Right renal pelvis (tissue), 4 donors: ENCODE measurements at places on chromosomes 2 and 18. TPM values are rescaled to one million over a fixed set of nuclear protein-coding genes. Genes with fewer than 3 reads are reported as not detected.

Gene ALLC
- not detected for polyA plus RNA-seq

Gene FAM124B
- polyA plus RNA-seq: 2.8 TPM

Gene ALK
- 0.11 TPM for polyA plus RNA-seq

Gene MAP2
- 30.0 TPM for polyA plus RNA-seq

Gene MERTK
- polyA plus RNA-seq: 22.2 TPM

Gene KRCC1
- polyA plus RNA-seq: 63.1 TPM

Gene RGPD3
- 0.51 TPM for polyA plus RNA-seq

Gene HOXD1
- 13.2 TPM for polyA plus RNA-seq

Gene COLEC12
- 30.0 TPM for polyA plus RNA-seq

Gene PCARE
- polyA plus RNA-seq: 0.40 TPM

Gene KCNG2
- polyA plus RNA-seq: 0.15 TPM

Gene AGFG1
- 70.8 TPM for polyA plus RNA-seq

Gene DNAH6
- 2.4 TPM for polyA plus RNA-seq

Gene DES
- 6.8 TPM for polyA plus RNA-seq

Gene UGT1A5
- polyA plus RNA-seq: not detected

Gene EMILIN1
- 95.1 TPM for polyA plus RNA-seq

GRCh38 chr2:112864072-112864471, 27.5 kb upstream of the IL1B start:
- DNase-seq: no peak

- no peak for DNase-seq
These were observed 115.5 kb downstream of the LAMA1 start for GRCh38 chr18:7002107-7002506.

GRCh38 chr2:55581435-55581834, 36.0 kb downstream of the PPP4R3B start:
- no peak for DNase-seq

DNA sequence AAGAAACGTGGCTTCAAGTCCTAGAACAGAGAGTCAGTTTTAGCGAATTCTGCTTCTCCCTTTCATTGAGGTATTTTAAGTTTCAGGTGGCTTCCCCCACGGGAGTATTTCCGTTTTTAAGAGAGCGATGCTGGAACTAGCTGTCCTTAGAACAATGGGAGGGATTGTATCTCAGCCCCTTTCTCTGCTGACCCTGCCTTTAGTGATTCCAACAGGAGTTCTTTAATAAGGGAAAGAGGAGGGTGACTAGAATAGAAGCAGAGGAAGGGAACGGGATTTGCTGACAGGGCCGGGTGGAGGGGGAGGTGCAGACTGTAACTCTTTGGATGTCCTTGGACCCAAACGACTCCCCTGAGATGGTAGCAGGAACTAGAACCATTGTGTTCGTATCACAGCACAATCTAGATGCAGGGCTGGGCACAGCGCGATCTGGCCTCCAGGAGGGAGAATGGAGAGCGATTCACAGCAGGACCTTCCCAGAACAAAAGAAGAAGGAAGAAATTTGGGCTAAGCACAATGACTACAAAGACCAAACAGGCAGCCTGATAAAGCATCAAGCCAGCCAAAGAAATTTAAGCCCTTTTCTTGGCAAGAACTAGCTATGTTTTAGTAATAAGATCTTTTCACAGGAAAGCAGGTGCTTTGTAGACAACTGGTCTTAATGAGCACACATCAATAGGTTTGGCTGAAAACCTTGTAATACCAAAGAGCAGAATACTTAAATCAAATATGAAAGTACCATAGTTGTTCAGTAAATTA, 15.8 kb upstream of the RTTN start:
- DNase-seq: no peak

GRCh38 chr18:77853859-77854258, 604.2 kb downstream of the GALR1 start:
- DNase-seq: no peak

- no peak for DNase-seq
These were observed 107.7 kb downstream of the SCG2 start for GRCh38 chr2:223494496-223494895.

DNA sequence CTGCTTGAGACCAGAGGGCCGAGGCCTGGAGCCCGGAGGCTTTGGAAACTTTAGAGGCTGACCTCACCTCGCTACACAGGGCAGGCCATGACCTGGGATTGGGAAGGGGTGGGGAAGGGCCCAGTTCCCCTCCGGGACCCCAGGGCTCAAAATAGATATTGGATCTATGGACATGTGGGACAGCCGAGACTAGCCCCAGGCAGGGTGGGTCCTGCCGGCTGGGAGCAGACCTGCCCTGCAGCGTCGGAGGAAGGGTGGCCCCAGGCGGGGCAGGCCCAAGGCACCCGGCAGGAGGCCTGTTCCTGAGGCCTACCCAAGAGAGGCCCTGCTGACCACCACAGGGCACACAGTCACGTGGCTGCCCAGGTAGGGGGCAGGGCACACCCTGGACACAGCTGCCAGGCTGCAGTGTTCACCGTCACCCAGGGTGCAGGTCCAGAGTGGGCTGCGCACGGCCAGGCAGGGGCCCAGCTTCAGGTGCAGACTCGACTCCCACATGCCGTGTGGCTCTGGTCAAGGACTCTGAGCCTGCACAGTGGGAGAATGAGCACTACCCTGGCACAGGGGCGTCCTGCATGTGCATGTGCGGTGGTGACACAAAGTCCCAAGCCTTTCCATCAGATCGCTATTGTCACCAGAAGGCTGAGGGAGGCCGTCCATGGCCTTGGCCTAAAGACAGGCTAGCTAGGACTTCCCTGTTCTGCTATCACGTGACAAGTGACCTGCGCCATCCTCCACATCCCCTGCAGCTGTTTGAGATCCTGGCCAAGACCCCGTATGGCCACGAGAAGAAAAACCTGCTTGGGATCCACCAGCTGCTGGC, 13.2 kb downstream of the ANO7 start:
- DNase-seq: no peak

GRCh38 chr2:56099963-56100362, 83.8 kb upstream of the CCDC85A start:
- no peak for DNase-seq

- DNase-seq: no peak
These were observed 9.7 kb downstream of the GPR55 start for GRCh38 chr2:230915319-230915718.

DNA sequence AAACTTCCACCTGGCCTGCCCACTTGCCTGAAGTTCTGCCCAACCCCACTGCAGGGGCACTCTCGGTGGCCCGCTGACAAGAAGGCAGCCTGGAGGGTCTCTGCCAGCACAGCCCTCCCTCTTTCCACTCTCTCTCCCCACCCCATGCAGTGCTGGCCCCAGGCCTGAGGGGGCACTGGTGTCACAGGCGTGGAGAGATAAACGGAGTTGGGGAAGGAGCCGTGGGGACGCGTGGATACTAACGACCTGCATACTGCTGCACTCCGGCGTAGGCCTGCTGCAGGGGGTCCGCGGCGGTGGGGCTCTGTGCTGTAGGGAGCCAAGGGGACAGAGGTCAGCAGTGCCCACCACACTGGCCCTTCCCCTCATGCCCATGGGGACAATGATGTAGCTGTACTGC, 299.3 kb downstream of the CELF4 start:
- DNase-seq: no peak

DNA sequence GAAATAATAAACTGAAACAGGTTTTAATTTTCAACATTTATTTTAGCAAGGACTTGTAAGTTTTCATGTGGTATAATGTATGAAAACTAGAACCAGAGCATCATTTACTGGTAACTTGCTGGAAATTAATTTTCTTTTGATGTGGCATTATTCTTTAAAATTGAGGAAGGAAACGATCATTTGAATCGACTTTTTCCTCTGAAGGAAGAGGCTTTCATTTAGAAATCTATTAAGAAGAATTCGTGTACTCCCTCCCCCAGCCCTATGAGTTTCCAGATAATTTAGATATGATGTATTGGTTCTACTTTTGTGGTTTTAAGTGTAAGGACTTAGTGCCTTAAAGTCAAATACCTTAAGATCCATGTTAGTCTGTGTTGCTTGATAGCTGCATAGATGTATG, 2.5 kb downstream of the BABAM2 start:
- no peak for DNase-seq

DNA sequence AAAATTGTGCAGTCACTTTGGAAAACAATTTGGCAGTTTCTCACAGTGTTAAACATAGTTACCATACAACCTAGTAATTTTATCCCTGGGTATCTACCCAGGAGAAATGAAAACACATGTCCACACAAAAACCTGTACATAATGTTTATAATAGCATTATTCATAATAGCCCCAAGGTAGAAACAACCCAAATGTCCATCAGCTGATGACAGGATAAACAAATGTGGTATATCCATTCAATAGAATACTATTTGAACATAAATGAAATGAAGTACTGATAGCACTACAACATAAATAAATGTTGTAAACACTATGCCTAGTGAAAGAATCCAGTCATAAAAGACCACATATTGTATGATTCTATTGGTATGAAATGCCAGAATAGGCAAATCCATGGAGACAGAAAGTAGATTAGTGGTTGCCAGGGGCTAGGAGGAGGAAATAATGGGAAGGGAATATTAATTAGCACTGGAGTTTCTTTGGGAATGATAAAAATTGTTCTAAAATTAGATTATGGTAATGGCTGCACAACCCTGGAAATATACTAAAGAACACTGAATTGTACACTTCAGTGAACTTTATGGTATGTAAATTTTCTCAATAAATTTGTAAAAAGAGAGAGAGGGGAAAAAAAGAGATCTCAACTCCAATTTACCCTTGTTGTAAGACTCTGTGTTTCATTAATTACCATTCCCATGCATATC, 20.8 kb upstream of the VIT start:
- no peak for DNase-seq

DNA sequence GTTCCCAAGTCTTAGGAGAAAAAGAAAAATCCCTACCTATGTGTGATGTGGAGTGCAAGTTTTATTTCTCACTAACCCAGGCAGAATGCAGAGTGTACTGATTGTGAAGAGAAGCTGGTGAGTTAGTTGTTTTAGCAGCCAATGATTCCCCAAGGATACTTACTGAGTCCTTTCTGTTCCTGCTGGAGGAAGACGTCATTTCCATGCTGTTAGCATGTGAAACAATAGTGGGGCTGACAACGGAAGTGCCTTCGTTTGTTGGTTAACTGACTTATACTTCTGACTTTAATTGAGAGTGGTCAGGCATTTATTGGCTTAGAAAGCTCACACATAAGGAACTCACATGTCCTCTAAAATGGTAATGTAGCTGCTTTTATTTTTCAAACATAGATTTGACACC, 180.6 kb downstream of the MC4R start:
- no peak for DNase-seq

GRCh38 chr2:109526442-109526970, 87.3 kb downstream of the SEPTIN10 start:
- DNase-seq: no peak

- DNase-seq: no peak
These were observed 51.2 kb downstream of the MAP3K20 start for GRCh38 chr2:173126819-173127218.

- no peak for DNase-seq
These were observed 120.7 kb downstream of the LOXHD1 start for GRCh38 chr18:46536215-46536874.

DNA sequence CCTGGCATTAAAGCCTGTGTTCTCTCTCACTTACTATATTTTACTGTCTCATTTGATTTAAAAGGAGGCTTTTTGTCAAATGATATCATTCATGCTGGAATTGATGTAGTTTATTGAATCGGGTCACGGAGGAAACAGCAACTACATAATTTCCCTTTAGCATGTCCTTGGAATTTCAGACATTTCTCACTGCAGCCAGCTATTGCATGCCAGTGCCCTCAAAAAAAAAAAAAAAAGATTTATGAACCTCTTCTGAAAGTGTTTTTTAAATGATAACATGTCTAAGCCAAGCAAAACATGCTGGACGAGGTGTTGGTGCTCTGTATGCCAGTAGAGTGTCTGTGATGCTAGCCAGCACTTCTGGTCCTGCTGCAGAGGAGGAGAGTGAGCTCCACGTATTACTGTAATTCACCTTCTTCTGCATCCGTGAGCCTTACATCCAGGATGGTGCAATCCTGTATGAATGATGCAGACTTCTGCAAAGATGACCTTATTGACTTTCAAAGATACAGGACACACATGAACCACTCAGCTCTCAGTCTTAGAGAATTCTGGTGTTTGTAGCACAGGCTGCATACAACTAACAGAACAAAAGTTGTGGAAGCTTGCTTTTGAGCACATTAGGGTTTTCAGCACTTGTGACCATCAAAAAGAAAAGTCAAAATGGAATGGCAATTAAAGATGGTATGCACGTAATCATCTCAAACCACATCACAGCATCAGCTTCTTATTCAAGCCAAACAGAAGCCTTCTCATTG, 31.1 kb downstream of the UGP2 start:
- DNase-seq: no peak

- no peak for DNase-seq
These were observed 1.3 kb downstream of the LIPG start for GRCh38 chr18:49563130-49563540.

GRCh38 chr18:60247103-60247502, 125.5 kb downstream of the MC4R start:
- no peak for DNase-seq

DNA sequence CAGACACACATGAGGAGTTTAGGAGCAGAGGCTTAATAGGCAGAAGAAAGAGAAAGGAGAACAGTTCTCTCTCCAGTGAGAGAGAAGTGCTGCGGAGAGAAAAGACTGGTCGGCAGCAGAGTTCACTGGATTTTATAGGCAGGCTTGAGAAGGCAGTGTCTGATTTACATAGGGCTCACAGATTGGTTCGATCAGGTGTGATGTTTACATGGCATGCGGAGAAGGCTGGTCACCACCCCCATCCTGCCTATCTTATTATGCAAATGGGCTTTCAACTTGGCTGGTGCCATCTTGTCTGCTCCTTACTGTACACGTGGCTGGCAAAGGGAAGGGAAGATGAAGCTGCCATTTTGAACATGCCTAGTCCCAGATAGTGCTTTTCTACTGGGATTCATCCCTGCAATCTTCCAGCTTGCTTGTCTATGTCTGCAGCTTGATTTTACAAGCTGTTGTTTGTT, 113.4 kb downstream of the AP1S3 start:
- no peak for DNase-seq

- no peak for DNase-seq
These were observed 9.3 kb upstream of the SCYGR5 start for GRCh38 chr2:227657199-227657845.

DNA sequence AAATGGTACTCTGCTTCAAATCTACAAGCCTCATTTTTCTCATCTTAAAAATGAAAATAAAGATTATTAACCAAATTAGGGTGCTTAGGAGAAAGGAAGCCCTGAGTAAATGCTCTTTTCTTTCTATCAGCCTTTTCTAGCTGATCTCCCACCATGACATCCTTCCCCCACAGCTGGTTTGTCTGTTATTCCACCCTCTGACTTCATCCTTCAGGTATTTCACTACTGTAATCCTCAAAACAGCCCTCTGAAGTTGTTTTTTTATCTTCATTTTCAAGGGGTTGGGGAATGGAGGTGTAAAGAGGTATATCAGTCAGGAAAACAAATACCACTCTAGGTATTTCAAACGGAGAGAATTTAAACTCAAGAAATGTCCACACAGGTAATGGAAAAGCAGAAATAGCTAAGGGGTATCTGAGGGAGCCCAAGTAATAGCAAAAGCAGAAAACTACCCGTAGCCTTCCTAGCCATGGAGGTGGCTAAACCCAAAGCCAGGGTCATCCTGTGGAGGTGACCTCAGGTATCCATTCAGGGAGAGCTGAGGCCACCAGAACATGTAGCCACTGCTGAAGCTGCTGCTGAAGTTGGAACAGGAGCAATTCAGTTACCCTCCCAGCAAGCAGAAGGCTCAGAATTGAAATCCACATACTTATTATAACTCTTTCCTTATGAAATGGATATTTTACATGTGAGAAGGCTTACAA, 990.9 kb upstream of the ACVR2A start:
- DNase-seq: no peak

- DNase-seq: no peak
These were observed 51.4 kb downstream of the DCDC2C start for GRCh38 chr2:3754795-3755194.

- no peak for DNase-seq
These were observed 12.1 kb downstream of the EIF4E2 start for GRCh38 chr2:232562515-232563151.
